Aortic smooth muscle cell (primary cell): ENCODE measurements at places on chromosomes 1 and 21. TPM values are rescaled to one million over a fixed set of nuclear protein-coding genes. Genes with fewer than 3 reads are reported as not detected.

Gene CA14
- total RNA-seq: not detected in 2 replicates

Gene FCRL1
- not detected in 2 replicates for total RNA-seq

Gene PITHD1
- total RNA-seq: 31.5 and 44.3 TPM in 2 replicates

Gene CASQ1
- total RNA-seq: 0.26 and 0.50 TPM in 2 replicates

Gene OPRD1
- total RNA-seq: under 0.01 TPM in 1 of 2 replicates, not detected in the other

Gene LINGO4
- total RNA-seq: not detected in 2 replicates

Gene CLCA2
- total RNA-seq: 0.26 and 1.2 TPM in 2 replicates

Gene ADGRL2
- total RNA-seq: 93.4 and 95.4 TPM in 2 replicates

Gene RGS13
- total RNA-seq: not detected in 2 replicates

Gene TOE1
- total RNA-seq: 9.4 and 13.1 TPM in 2 replicates

Gene AVPR1B
- not detected in 2 replicates for total RNA-seq

Gene INAVA
- total RNA-seq: not detected in 2 replicates

Gene CASQ2
- not detected in 2 replicates for total RNA-seq

Gene FCN3
- total RNA-seq: not detected in 2 replicates

Gene PLXNA2
- 12.8 and 19.6 TPM in 2 replicates for total RNA-seq

Gene SEMA4A
- 3.0 and 6.8 TPM in 2 replicates for total RNA-seq

Gene KIAA0319L
- total RNA-seq: 34.7 and 40.5 TPM in 2 replicates

Gene SLC6A17
- 0.37 and 1.6 TPM in 2 replicates for total RNA-seq

Gene FTCD
- total RNA-seq: 0.13 TPM in 1 of 2 replicates, not detected in the other

Gene GPR25
- not detected in 2 replicates for total RNA-seq

Gene NCAM2
- 5.5 and 17.2 TPM in 2 replicates for total RNA-seq

Gene RHEX
- not detected in 2 replicates for total RNA-seq

Gene SPATA45
- 0.44 and 0.53 TPM in 2 replicates for total RNA-seq

Gene PRKCZ
- total RNA-seq: 1.1 and 2.2 TPM in 2 replicates

Gene MPZ
- total RNA-seq: 1.6 and 1.7 TPM in 2 replicates

Gene NBPF20
- total RNA-seq: 2.1 and 2.9 TPM in 2 replicates

Gene KCNK1
- total RNA-seq: 3.9 and 6.3 TPM in 2 replicates

Gene NUP210L
- 0.12 and 0.13 TPM in 2 replicates for total RNA-seq

Gene CDA
- total RNA-seq: 0.12 TPM in 1 of 2 replicates, not detected in the other
